Testis (tissue), 5 donors: ENCODE measurements at places on chromosomes 2 and 18. TPM values are rescaled to one million over a fixed set of nuclear protein-coding genes. Genes with fewer than 3 reads are reported as not detected.

Gene ANKRD53
- polyA plus RNA-seq = 52.2 TPM

Gene DES
- 199 TPM for polyA plus RNA-seq

Gene MPP4
- 0.28 TPM for polyA plus RNA-seq

Gene DNAJC5G
- polyA plus RNA-seq = 65.0 TPM

Gene CHRND
- 0.63 TPM for polyA plus RNA-seq

Gene B3GNT7
- 2.6 TPM for polyA plus RNA-seq

Gene MERTK
- polyA plus RNA-seq = 28.9 TPM

Gene INHBB
- polyA plus RNA-seq = 46.1 TPM

Gene TXNDC9
- 29.2 TPM for polyA plus RNA-seq

Gene EXOC6B
- 31.7 TPM for polyA plus RNA-seq

Gene MYCN
- 8.1 TPM for polyA plus RNA-seq

Gene YIPF4
- polyA plus RNA-seq = 41.2 TPM

Gene PTPRN
- 1.7 TPM for polyA plus RNA-seq

Gene RPRM
- polyA plus RNA-seq = 2.9 TPM

Gene KLHL41
- polyA plus RNA-seq = 11.7 TPM

Gene ODC1
- 309 TPM for polyA plus RNA-seq

Gene TMEM169
- 1.0 TPM for polyA plus RNA-seq

Gene PARD6G
- polyA plus RNA-seq = 3.0 TPM

Gene NEB
- 18.6 TPM for polyA plus RNA-seq

Gene CDCA7
- 10.8 TPM for polyA plus RNA-seq

Gene DYNAP
- polyA plus RNA-seq = not detected

Gene PDCD1
- 0.47 TPM for polyA plus RNA-seq

Gene STARD6
- 42.6 TPM for polyA plus RNA-seq

Gene MRO
- 92.8 TPM for polyA plus RNA-seq

Gene FBXO41
- polyA plus RNA-seq = 4.9 TPM

Gene SYT4
- 1.2 TPM for polyA plus RNA-seq

Gene EML4
- 49.0 TPM for polyA plus RNA-seq

Gene MYO3B
- polyA plus RNA-seq = 3.5 TPM

Gene PRKAG3
- polyA plus RNA-seq = 0.40 TPM

Gene SERPINB13
- not detected for polyA plus RNA-seq

Gene G6PC2
- 2.4 TPM for polyA plus RNA-seq

Gene CHRNG
- 0.26 TPM for polyA plus RNA-seq

Gene ANKRD12
- 4.5 TPM for polyA plus RNA-seq

Gene PLCL1
- polyA plus RNA-seq = 2.6 TPM
